Calu3 (cell line): ENCODE measurements at places on chromosomes 4 and X. TPM values are rescaled to one million over a fixed set of nuclear protein-coding genes. Genes with fewer than 3 reads are reported as not detected.

DNA sequence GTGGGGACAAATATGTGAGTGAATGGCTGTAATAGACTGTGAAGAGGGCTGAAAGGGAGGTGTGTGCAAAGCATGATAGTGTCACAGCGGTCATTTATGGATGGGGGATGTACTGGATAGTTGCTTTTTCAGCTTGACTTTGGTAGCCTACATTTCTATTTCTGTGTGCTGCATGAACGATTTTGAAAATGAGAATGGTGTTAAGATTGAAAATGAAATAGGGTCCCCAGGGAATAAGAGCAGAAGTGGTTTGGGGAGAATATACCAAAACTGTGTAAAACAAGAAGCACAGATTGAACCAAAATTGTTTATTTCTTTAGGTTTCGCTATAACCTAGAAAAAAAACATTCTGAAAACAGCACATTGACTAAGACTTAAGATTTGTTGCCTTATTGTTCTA is 58.8 kb upstream of the CLNK start:
- no peaks in the 10 kb centered on the region for H3K4me1 ChIP-seq
- no peak overlapping the region for H3K4me3 ChIP-seq
- H3K36me3 ChIP-seq, result no peaks in the 10 kb centered on the region

The SGMS2 gene
- total RNA-seq, result 67.2 and 74.7 TPM in 2 replicates

- H3K27me3 ChIP-seq, result no peaks in the 10 kb centered on the region
- H3K36me3 ChIP-seq, result no peaks in the 10 kb centered on the region
- H3K27ac ChIP-seq, result no peak overlapping the region
- no peak for DNase-seq
Observed at GRCh38 chr4:101066626-101067170, 280.6 kb downstream of the PPP3CA start.

GRCh38 chr4:121656269-121656641 is 40.5 kb downstream of the ANXA5 start:
- H3K4me3 ChIP-seq, result no peak overlapping the region
- H3K36me3 ChIP-seq, result no peaks in the 10 kb centered on the region
- peak; percentile 32 for DNase-seq
- no peaks in the 10 kb centered on the region for H3K4me1 ChIP-seq
- peak overlapping the region; percentile 3 for H3K27ac ChIP-seq

DNA sequence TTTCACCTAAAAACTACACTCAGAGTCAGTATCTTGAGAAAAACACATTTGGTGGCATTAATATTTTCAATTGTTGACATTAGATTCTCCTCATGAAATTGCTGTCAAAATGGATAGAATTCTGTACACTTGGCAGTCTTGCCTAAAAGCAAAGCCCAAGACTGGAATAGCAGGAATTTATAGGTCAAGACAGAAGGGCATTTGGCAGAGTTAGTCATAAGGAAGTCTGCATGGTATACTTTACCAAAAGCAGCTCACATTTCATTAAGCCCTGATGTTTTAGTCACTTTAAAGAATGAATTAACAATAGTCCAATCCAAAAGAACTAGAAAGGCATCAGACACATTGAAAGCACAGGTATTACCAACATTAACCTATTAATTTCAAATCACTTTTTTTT is 7.1 kb downstream of the CCDC160 start:
- peak overlapping the region; percentile 5 for H3K27ac ChIP-seq
- peaks cover 55% of the 10 kb centered on the region for H3K4me1 ChIP-seq
- no peak overlapping the region for H3K4me3 ChIP-seq
- H3K36me3 ChIP-seq, result no peaks in the 10 kb centered on the region

GRCh38 chrX:9324676-9325075 is 140.2 kb upstream of the TBL1X start:
- DNase-seq, result no peak
- no peaks in the 10 kb centered on the region for H3K27me3 ChIP-seq
- no peaks in the 10 kb centered on the region for H3K36me3 ChIP-seq
- no peak overlapping the region for H3K4me3 ChIP-seq
- no peak overlapping the region for H3K27ac ChIP-seq
